ENCODE measurements at places on chromosomes 4 and X.
A peak's percentile ranks its signal among the peaks of the same experiment; 100 is the strongest.

DNA sequence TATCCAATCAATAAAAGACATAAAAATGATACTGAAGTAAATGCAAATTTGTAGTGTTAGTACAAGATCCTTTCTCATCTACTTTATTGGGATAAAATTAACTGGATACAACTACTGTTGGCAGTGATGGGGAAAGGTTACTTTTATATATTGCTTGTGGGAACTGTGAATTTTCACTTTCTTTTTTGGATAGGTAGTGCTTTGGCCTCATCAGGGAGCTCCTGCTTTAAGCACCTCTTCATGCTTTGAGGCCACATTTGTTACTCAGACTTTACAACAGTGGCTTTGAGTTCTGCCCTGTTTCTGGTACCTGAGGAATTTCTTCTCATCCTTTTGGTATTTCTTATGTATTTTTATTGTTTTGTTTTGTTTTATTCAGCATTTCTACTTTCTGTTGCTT is 316.8 kb upstream of the ZCCHC13 start:
- no peak for DNase-seq

DNA sequence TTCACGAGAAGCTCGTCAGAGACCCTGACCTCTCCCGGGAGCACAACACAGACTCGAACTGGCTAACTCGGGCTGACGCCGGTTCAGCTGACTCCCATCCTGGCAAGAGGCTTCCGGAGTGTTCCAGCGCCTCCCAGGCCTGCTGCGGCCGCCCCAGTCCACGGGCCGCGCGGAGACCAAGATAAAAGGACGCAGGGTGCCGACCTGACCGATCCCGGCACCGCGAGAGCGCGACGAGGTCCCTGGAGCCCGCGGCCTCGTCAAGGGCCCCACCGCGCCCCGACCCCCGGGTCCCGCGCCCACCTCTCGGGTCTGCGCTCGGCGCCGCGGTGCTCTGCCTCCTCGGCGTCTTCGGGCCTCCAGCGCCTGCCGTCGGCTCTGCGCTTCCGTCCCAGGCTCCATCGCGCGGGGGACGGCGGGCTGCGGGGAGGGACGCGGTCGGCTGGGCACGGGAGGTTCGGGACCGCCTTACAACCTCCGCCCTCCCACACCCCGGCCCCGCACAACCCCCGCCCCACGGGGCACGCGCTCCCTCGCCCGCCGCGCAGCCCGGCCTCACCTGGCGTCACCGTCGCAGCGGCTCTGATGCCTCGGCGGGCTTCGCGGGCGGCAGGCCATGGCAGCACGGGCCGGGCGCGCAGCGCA is 426 bp downstream of the SLBP start:
- DNase-seq, result peak; percentile 52

DNA sequence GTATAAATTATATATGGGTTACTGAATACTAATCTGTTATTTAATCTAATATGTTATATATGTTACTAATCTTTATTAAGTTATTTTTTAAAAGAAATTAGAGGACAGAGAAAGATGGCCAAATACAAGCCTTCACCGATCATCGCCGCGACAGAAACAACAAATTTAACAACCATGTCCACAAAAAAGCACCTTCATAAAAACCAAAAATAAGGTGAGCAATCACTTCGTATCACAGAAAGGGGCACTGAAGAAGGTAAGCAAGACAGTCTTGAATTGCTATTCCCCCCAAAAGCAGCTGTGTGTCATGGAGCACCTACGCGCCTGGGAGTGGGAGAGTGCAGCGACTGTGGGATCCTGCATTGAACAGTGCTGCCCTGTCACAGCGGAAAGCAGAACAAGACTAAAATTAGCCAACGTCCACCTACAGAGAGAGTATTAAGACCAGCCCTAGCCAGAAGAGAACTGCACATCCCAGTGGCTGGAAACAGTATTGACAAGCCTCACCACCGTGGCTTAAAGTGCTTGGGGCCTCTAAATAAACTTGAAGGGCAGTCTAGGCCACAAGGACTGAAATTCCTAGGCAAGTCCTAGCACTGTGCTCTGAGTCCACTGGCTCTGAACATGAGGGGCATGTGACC is 38.5 kb downstream of the LRBA start:
- DNase-seq, result no peak

DNA sequence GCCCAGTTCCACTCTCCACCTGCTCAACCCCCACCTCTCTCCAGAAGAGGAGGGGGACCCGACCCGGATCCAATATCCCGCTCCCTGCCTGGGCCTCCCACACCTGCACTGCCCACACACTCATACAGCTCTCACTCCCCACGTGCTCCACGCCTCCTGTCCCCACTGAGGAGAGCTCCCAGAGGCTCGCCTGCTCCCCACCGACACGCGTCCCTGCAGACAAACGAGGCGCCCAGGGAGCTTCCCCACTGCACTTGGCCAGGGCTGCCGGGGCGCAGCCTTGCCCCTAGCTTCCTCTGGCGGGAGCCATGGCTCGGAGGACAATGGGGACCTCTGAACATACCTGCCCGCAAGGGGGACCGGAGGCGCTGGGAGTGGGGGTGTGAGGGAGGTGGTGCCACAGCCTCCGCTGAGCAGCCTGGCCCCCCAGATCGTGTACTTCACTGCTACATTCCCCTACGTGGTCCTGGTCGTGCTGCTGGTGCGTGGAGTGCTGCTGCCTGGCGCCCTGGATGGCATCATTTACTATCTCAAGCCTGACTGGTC is 5.0 kb downstream of the SLC6A8 start:
- no peak for DNase-seq

Data from dorsolateral prefrontal cortex (tissue), 122 donors.